ENCODE measurements at places on chromosomes 2 and 18. TPM values are rescaled to one million over a fixed set of nuclear protein-coding genes. Genes with fewer than 3 reads are reported as not detected.

DNA sequence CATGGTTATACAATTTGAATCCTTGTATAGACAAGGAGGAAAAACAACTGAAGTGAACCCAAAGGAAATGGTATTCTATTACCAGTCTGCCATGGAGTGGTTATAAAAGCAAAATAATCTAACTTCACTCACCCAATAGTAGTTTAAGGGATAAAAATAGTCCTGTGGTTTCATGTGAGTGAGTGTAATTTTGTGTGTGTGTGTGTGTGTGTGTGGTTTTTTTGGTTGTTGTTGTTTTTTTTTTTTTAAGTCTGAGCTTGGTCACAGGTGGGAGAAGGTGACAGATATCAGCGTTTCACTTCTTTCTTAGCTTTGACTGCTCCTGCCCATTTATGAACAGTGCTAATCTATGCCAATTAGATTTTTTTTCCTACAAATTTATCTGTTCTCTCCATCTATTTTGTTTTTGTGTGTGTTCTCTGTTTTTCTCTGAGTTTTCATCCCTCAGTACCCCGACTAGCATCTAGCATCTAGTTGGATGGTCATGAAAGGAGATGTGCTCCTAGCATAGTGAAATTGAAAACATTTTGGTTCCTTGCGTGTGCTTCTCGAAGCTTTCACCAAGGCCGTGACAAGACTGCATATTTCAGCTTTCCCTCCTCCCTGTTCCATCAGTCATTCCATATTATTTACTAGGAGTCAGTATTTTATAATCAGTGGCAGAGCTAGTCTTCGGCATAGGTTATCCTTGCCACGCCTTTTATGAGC is 200.1 kb upstream of the DTNA start:
- H3K36me3 ChIP-seq = no peaks in the 10 kb centered on the region
- H3K4me1 ChIP-seq = no peaks in the 10 kb centered on the region
- H3K27ac ChIP-seq = no peak overlapping the region
- no peak for DNase-seq

DNA sequence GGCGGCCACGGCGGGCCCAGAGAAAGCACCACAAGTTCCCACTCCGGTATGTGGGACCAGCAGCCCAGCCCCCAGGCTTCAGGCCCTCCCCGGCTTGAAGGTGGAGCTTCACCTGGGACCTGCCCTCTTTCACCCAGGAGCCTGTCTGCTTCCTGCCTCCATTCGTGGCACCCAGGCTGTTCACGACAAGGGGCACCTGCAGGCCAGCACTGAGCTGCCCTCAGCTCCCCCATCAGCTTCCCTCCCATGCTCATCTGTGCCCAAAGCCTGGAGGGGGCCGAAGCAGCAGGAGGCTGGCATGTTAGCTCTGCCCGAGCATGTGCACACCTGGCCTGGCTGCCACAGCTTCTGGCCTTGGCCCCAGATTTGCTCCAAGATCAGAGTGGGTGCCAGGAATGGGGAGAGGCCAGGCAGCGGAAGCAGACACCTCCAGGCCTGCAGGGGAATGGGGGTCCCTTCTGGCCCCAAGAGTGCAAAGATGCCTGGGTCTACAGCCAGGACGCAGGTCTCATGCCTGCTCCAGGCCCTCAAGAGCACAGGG is 312.4 kb upstream of the SYT4 start:
- no peaks in the 10 kb centered on the region for H3K27me3 ChIP-seq
- no peak overlapping the region for H3K27ac ChIP-seq
- H3K36me3 ChIP-seq = no peaks in the 10 kb centered on the region

GRCh38 chr2:105783151-105783738 is 38.5 kb downstream of the NCK2 start:
- no peak for DNase-seq
- peaks cover 91% of the 10 kb centered on the region for H3K4me1 ChIP-seq
- peak overlapping the region; percentile 59 for H3K4me3 ChIP-seq
- peak overlapping the region; percentile 84 for H3K27ac ChIP-seq
- H3K27me3 ChIP-seq = no peaks in the 10 kb centered on the region
- H3K36me3 ChIP-seq = peaks cover 39% of the 10 kb centered on the region

DNA sequence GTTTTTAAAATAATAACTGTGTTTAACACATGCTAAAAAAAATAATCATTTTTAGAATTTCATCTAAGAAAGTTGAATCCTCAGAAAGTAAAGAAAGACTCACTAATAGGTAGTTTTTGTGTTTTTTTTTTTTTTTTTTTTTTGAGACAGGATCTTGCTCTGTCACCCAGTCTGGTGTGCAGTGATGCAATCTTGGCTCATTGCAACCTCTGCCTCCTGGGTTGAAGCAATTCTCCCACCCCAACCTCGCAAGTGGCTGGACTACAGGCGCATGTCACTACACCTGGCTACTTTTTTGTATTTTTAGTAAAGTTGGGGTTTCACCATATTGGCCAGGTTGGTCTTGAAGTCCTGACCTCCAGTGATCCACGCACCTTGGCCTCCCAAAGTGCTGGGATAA is 7.1 kb downstream of the CKAP2L start:
- peaks cover 31% of the 10 kb centered on the region for H3K36me3 ChIP-seq
- peaks cover 3% of the 10 kb centered on the region for H3K4me1 ChIP-seq
- no peak for DNase-seq
- H3K27me3 ChIP-seq = no peaks in the 10 kb centered on the region
- no peak overlapping the region for H3K27ac ChIP-seq

DNA sequence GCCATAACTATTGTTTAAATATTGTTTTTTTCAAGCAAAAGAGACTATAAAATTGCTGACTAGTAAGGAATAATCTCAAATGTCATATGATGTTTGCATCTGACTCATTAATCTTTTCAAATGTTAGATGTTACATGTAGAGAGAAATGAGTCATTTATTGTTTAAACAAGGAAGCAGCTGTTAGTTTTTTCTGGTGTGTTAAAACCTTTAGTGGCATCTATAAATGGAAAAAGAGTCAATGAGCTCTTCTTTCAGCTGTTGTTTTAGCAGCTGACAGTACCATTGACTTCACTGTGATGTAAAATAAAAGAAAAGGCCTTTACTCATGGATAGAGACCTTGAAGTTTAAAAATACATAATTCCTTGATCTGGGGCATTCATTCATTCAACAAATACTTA is 1.8 kb upstream of the KLHL41 start:
- H3K27ac ChIP-seq = no peak overlapping the region
- H3K36me3 ChIP-seq = peaks cover 8% of the 10 kb centered on the region
- H3K4me3 ChIP-seq = no peak overlapping the region
- H3K4me1 ChIP-seq = no peaks in the 10 kb centered on the region
- DNase-seq = no peak

GRCh38 chr2:216752855-216753505 is 57.6 kb upstream of the IGFBP5 start:
- no peaks in the 10 kb centered on the region for H3K4me1 ChIP-seq
- no peak overlapping the region for H3K4me3 ChIP-seq
- peaks cover 35% of the 10 kb centered on the region for H3K27me3 ChIP-seq
- DNase-seq = no peak
- H3K36me3 ChIP-seq = no peaks in the 10 kb centered on the region

DNA sequence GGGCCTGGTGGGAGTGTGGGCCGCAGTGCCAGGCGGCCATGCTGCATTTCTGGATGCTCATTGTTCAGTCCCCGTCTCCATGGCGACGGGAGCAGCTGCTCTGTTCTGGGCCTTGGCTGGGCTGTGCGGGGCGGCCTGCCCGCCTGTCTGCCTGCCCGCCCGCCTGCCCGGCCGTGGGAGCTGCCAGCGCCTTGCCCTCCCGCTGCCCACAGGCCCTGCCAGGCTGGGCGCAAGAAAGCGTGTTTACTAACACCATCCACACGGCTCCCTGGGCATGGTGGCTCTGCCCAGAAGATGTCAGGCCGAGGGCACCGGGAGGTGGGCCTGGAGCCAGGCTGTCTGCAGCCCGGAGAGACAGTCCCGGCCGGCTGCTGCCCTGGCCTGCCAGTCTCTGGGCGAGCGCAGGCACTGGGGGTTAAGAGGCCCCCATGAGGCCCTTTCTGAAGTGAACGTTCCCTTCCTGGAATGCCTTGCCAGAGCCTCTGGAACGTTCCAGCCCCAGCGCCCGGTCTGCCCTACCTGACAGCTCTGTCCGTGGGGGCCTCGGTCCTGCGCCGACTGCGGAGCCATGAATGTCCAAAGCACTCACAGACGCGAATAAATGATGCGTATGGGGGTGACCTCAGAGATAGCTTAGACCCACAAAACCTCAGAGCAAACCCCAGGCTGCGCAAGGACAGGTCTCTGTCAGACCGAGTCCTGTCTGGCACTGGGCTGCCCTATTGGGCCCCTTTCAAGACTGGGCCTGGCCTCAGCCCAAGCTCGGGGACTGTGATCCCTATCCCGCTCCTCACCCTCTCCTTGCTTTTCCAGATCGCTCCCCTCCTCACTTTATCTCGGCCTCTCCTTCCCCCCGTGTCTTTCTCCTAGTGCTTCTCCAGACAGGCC is 44.3 kb downstream of the MYCN start:
- no peak overlapping the region for H3K4me3 ChIP-seq
- H3K4me1 ChIP-seq = peaks cover 6% of the 10 kb centered on the region
- no peaks in the 10 kb centered on the region for H3K27me3 ChIP-seq
- no peak overlapping the region for H3K27ac ChIP-seq
- DNase-seq = no peak

GRCh38 chr2:66575625-66576310 is 140.8 kb downstream of the MEIS1 start:
- no peak for DNase-seq
- peaks cover 74% of the 10 kb centered on the region for H3K27me3 ChIP-seq
- H3K36me3 ChIP-seq = no peaks in the 10 kb centered on the region
- no peak overlapping the region for H3K4me3 ChIP-seq

Gene INPP5D
- 41.8 TPM for total RNA-seq

Gene ST8SIA3
- total RNA-seq = not detected

Data from activated naive CD8-positive, alpha-beta T cell treated with anti-CD3 and anti-CD28 coated beads for 36 hours (primary cell).